SK-N-MC (cell line): ENCODE measurements at places on chromosomes 6 and 20.

DNA sequence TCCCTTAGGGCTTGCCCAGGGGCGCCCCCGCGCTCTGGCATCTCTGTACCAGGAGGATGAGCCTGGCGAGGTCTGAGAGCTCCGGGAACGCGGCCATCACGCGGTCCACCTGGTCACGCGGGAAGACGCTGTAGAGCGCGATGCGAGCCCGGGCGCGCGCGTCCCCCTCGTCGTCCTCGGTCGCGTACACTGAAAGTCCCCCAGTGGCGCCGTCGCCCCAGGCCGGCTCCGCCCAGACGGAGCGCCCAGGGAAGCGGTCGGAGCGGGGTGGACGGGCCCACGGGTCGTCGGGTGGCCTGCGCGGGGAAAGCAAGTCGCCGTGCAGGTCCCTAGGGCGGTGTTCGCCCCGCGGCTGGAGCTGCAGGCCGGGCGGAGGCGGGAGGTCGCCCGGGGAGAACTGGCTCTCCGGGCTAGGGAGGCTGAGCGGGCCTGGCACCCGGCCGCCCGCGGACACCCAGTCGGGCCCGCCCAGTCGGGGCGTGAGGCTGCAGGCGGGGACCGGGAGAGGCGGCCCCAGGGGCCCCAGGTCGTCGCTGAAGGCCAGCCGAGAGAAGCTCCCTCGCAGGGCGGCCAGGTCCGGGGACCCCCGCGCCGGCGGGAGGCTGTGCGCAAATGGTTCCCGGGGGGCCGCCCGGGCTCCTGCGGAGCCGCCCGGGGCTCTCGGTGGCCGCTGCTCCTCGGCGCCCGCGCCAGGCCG, 34.0 kb downstream of the ZC3H12D start:
- no peak for DNase-seq

DNA sequence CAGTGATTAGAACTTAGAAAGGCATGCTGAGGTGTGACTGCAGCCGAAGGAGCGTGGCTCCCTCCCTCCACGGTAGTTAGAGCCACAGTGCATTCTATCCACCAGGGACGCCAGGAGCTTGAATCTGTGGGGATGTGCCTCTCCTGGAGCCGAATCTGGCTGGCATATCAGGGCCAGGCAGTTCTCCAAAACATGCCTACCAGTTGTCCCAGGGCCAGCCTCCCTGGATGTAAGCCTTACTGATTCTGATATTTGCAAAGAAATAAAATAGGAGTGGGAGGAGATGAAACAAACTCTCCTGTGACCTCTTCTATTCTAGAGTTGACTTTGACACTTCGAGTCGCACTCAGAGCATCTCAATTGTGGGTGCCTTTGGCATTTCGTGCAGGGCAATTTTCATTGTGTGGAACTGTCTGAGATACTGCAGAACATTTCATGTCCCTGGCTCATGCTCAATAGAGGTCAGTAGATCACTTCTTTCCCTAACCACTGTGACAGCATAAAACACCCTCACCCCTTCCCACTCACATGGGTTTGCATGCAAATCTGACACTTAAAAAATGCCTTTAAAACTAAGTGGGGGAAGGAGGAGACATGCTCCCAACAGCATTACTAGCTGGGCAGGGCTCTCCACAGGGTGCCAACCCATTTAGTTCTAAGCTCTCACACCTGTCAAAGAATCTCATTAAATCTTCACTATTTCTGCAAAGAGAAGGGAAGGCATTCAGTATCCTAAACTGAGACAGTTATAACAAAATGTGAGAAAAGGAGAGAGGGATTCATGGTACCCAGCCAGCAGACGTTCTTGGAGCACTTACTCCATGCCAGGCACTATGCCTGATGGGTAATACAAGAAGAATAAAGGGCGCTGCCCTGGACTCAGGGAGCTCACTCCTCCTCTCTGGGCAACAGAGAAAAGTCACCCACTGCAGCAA, 378.9 kb downstream of the PREX1 start:
- no peak for DNase-seq

GRCh38 chr6:139386404-139386803, 12.0 kb upstream of the CITED2 start:
- no peak for DNase-seq

- no peak for DNase-seq
Observed at GRCh38 chr20:51327251-51327841, 215.2 kb downstream of the NFATC2 start.
